ENCODE measurements at places on chromosomes 7 and 10.

GRCh38 chr7:43906331-43907010 lies at the start of gene URGCP:
Gene URGCP, minus strand, starts transcription at chr7:43906596. Its CDS starts 21 bp downstream, at chr7:43906575.
- DNase-seq = peak; percentile 16

DNA sequence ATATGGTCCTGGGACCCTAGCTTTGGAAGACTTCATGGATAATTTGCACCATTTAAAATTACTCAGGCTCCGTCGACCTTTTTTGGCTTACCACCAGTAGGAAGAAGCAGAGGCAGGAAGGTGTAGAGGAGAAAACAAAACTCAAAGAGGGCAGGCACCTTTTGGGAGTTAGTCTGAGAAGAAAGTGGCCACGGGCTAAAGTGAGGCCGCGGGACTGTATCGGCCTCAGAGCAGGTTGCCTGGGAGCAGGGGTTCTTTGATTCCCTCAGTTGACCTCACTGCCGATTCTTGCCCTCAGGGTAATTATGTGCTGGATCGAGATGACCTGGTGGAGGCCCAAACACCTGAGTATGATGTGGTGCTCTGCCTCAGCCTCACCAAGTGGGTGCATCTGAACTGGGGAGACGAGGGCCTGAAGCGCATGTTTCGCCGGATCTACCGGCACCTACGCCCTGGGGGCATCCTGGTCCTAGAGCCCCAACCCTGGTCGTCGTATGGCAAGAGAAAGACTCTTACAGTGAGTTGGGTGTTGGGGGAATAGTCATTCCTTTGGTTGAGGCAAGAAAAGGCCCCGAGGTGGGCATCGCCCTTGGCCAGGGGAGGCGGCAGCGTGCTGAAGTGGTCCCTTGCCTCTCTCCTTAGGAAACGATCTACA lies 3.1 kb downstream of the MEPCE start:
- no peak for DNase-seq

DNA sequence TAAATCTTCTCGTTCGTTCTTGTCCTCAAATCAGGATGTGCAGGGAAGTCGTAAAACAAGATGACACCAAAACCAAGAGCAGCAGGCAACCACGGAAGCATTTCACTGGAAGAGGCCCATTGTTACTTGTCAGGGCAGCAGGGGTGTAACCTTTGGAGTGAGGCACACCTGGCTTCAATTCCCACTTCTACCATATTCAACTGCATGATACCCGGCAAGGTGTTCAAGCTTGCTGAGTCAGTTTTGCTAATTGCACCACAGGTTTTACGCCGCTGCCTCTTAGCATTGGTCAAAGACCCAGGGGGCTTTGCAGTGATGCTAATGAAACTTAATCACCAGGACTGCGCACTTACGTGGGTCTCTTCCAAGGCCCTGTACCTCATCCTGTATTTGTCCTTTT lies 50.0 kb upstream of the PTER start:
- DNase-seq = no peak

DNA sequence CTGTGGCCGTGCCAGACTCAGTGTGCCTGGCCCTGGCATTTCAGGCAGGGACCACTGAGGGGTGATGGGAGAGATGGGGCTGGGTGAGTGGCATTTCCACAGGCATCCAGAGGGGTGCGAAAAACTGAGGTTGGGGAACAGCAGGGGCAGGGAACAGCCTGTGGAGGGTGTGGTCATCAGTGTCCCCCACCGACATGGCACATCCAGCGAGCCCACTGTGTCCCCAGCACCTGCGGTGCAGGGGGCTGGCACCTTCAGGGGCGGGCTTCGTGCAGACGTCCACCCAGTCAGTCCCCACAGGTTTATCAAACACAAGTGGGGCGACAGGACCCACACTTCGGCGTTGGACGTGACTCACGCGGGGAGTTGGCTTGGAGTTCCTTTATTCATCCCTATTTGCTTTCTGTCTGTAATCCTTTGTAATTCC lies 14.8 kb downstream of the CUX1 start:
- DNase-seq = no peak

DNA sequence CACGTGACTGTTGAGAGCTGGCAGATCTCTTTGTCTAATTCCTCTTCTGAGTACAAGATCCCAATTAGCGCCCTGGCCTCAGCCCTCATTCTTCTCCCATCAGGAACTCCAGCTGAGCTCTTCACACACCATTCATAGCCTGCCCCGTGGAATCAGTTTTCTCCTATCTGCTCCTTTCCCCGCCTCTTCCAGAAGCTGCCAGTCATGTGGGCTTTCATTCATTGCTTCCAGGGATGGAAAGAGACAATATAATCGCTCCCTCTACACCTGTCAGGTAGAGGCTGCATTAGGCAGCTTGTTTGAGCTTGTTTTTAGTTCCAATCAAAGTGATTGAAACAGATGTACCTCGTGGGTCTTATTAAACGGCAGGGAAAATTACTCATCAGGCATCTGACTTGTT lies 515.8 kb downstream of the TYW1 start:
- no peak for DNase-seq

DNA sequence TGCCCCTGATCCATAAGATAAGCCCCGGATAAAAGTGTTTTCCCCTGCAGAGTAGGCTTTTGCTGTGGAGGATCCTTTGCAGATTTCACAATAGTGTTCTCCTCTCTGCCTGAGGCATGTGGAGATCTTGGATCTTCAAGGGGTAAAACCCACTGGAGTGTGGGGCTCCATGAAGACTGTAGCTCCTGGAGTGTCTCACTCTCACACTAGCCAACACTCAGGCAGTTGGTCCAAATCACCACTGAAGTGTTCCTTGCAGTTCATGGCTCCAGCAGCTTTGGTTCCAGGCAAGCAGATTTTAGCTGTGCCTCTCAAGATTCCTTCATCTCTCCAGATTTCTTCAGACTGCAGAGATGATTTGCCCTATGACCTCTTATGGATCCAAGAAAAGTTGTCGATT lies 665.3 kb downstream of the TNS3 start:
- DNase-seq = no peak

DNA sequence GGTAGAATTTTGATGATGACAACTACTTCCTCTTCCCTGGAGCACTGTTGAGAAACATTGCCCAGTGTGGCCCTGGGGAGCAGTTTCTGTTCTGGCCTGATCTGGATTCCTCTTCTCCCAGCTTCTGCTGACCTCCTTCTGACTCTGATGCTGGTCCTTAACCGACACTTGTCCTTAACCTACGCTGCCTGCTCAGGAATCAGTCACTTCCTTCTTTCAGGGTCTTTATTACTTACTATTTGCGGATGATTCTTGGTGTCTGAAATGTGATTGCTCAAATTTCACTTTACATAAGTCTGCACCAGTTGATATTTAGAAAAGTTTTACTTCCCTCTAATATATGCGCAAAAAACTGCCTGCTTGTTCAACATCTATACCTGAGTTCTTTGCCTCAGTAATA lies 164.1 kb downstream of the PTEN start:
- no peak for DNase-seq

DNA sequence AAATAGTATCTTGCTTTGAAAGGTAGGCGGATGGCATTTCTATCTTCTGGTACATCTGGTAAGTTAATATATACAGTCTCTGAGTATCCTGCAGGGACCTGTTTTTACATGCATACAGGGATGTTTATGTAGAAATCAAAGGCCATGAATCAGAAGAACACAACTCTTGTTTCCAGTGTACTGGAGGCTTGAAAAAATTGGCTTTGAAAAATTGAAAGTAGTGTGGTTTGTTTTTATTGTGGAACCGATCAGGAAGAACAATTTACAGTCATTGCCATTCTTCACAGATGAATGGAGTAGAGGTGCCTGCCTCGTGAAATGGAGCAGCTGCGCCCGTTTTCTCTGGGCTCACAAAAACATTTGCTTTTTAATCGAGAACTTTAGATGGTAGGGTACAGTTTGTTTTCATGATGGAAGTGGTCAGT lies 54.0 kb upstream of the RPA3 start:
- DNase-seq = no peak

DNA sequence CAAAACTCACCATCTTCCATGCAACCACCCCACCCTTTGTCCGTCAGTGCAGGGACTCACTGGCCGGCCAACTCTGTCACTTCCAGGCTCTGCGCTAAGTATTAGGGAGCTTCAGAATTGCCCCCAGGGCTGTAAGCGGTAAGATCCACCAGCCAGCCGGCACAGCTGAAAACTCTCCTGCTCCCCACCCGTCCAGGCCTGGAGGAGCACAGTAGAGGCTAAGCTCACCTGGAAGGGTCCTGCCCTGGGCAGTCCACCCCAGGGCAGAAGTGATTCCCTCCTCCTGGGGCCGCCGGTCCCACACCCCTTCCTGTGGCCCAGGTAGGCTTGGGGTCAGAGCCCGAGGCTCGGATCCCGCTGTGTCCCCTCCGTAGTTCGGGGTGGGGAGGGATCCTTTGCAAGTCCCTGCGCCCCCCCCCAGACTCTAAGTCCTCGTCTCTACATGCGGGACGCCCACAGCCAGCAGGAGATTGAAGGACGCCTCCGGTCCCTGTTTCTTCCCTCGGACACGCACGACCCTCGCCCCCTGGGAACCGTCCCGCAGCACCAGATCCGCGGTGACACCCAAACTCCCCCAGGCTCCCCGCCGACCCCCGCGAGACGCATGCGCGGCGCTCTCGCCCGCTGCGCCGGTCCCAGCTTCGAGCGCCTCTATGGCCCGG lies 138.9 kb downstream of the ARHGAP22 start:
- no peak for DNase-seq

GRCh38 chr10:118035354-118036005 lies 11.3 kb downstream of the RAB11FIP2 start:
- DNase-seq = no peak

- peak; percentile 89 for DNase-seq
These were observed 84.3 kb downstream of the CD36 start for GRCh38 chr7:80722616-80723195.

GRCh38 chr7:27510541-27510940 lies 152.1 kb downstream of the HIBADH start:
- DNase-seq = no peak

DNA sequence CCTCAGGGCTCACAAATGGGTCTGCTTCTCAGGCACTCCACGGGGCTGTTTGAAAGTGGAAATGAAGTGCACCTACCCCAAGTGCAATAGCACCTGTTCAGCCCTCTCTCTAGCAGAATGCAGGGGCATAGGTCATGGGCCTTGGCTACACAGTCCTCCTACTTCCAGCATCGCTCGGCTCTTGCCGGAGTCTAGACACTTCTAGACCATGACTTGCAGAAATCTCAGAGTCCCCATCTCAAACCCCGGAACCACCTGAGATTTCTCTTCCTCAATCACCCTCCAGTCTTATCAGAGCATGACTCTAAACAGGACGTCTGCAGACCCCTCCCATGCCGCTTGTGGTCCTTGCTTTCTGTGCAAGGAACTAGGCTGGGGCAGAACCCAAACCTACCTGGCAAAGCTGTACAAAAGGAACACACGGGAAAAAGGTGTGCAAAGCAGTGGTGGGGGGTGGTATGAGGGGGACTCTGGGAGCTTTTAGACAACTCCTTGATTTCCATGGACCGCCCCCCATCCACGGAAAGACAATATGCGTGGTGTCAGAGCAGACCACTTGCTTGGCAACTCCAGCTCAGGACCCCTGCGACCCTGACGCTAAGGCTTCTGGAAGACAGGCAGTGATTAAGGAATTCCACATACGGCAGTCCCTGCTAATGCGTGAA lies 13.8 kb downstream of the TMEM273 start:
- DNase-seq = no peak

- DNase-seq = no peak
These were observed 349.2 kb downstream of the HGF start for GRCh38 chr7:81420526-81421226.

DNA sequence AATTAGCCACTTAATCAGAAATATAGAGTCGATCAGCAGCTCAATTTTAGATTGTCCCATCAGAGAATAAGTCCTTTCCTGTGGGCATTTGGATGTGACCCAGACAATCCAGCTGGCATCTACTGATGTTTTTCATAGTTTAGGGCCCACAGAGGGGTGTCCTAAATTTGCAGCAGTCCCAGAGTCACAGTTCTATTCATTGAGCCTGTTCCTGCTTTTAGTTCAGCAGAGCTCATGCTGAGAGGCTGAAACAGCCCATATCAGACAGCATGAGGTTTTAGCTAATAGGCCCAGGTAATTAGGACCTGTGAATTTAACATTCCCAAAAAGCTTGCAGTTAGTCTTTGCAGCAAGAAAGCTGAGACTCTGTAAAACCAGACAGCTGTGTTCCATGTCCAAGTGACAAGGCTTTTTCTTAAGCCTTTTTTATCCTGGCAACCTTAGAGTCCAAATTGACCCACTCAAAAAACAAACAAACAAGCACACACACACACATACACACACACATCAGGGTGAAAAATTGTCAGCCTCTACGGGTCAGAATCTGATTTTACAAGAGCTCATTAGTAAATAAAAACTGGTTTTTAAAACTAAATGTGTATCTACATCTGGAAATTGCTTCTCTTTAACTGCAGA lies 33.7 kb downstream of the ANKIB1 start:
- no peak for DNase-seq

GRCh38 chr7:157897681-157898080 lies 560.9 kb downstream of the DNAJB6 start:
- no peak for DNase-seq

- DNase-seq = no peak
These were observed 54.8 kb upstream of the EXOC4 start for GRCh38 chr7:133197972-133198544.

DNA sequence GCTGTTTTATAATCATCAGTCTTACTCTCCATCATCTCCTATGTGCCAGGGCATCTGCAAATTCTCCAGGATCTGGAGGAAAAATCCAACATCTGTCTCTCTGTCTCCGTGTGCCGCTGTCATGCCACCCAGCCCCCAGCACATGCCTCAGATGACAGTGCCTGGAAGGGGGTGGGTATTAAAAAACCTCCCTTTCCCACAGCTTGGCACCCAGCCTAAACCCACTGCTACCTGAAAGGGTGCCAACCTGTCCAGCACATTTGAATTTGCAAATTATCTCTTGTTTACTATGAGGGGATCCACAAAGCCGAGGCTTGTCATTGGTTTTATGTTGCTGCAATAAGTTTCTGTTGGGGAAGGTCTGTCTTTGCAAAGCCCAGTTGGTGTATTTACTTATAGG lies 73.1 kb downstream of the EMX2 start:
- no peak for DNase-seq

GRCh38 chr10:8435186-8436055 lies 380.9 kb downstream of the GATA3 start:
- DNase-seq = no peak

DNA sequence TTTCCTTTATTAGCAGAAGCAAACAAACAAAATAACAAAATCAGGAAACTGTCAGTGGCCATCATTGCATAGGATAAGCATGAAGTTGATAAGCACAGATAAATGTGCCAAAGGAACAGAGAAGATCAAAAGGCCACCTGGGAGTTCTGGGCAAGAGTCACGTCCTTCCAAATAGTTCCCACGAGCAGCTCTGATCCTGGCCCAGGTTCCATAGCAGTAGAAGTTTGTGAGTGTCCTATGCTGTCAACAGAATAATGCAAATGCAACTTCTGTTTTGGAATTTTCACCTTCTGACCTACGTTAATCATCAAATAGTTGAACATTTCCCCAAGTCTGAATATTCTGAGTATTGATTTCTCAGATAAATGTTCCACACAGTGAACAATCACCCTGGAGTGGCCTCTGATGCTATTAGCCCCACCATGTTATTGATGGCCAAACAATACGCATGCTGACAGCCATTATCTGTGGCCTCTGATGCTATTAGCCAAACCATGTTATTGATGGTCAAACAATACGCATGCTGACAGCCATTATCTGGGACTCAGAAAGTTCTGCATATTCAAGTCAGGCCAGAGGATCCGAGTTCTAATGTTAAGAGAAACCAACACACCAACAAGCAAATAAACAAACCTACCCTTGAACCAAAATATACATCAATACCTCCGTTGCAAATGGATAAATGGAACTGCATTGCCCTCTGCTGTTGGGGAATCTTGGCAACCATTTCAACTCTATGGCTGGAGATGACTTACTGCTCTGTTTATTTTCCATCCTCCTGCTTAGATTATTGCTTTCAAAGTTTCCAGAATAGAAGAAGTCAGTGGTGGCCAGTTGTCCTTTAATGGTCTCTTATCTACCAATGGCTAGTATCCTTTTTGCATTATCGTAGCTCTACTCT lies 63.3 kb downstream of the MRC1 start:
- DNase-seq = no peak
